ENCODE measurements at places on chromosomes 3 and 15. TPM values are rescaled to one million over a fixed set of nuclear protein-coding genes. Genes with fewer than 3 reads are reported as not detected.
A peak's percentile ranks its signal among the peaks of the same experiment; 100 is the strongest.

DNA sequence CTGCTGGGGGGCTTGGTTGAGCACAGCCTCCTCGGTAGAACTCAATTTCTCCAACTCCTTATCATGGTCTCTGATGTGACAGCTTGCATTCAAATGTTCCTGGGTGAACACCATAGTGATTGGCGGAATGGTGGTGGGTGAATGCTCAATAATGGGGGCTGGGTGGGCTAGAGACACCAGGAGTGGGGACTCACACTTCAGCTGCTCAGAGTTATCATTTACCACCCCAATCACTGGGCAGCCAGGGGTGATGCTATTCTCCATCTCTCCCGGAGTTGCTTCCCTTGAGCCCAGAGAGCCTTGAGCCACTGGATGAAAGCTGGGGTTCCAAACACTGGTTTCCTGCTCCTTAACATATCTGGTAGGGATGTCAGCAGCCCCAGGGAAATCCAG, 88.7 kb downstream of the DHX30 start:
- H3K4me3 ChIP-seq = no peak overlapping the region
- no peak for DNase-seq
- no peaks in the 10 kb centered on the region for H3K36me3 ChIP-seq
- no peaks in the 10 kb centered on the region for H3K27me3 ChIP-seq
- H3K27ac ChIP-seq = peak overlapping the region; percentile 5

DNA sequence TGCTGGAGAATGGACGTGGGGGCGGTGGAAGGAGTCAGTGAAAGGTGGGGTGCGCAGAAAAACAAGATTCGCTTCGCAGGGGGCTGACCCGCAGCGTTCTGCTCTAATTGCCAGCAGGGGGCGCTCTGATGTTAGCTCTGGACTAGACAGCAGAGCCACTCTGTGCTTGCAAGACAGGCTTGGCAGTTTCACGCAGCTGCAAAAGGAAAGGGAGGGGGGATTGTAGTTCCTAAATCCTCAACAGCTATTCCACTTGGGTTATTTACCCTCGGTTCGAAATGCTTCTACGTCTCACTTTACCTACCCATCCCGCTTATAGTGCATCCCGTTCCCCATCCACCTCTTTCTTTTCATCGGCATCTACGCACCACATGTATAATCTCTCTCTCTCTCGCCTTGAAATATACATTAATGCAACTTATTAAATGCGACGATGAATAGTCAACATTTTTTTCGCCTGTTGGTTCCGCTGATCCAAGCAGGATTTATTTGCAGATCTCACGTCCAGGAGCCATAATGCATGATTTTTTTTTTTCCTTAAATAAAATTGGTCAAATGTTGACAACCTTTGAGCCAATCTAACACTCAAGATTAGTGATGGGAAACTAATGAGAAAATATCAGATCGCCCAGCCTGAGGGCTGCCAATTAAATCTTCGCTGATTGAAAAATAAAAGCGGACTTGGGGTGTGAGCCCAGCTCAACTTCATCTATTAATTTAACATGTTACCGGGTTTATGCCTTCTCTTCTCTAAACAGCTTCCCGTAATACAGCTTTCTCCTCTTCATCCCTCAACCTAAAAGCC, 216.4 kb downstream of the MEIS2 start:
- DNase-seq = peak; percentile 92
- peaks cover 3% of the 10 kb centered on the region for H3K4me1 ChIP-seq
- peak overlapping the region; percentile 73 for H3K27ac ChIP-seq
- H3K36me3 ChIP-seq = no peaks in the 10 kb centered on the region
- no peaks in the 10 kb centered on the region for H3K27me3 ChIP-seq

- H3K4me1 ChIP-seq = no peaks in the 10 kb centered on the region
- no peaks in the 10 kb centered on the region for H3K27me3 ChIP-seq
- no peaks in the 10 kb centered on the region for H3K36me3 ChIP-seq
- DNase-seq = no peak
- H3K4me3 ChIP-seq = no peak overlapping the region
Measured at GRCh38 chr3:123650101-123650500, 65.2 kb upstream of the HACD2 start.

DNA sequence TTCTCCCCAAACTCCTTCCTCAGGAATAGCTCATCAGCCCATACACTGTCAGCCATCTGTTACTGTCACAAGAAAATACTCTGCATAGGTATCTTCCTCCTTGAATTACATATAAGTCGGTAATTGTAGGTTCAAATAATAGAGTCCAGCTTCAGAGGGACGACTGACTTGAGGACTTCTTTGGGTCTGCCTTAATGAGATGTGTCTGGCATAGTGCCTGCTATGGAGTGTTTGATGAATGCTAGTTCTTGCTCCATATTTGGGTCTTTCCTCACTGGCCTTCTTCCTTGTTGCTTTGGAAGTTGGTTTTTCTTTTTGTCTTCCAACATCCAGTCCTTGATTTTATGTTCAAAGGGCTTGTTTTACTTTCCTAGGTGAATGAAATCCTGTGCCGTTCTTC, 66.4 kb upstream of the ACKR4 start:
- no peak overlapping the region for H3K4me3 ChIP-seq
- no peak for DNase-seq
- no peaks in the 10 kb centered on the region for H3K4me1 ChIP-seq
- no peaks in the 10 kb centered on the region for H3K27me3 ChIP-seq
- H3K36me3 ChIP-seq = no peaks in the 10 kb centered on the region

DNA sequence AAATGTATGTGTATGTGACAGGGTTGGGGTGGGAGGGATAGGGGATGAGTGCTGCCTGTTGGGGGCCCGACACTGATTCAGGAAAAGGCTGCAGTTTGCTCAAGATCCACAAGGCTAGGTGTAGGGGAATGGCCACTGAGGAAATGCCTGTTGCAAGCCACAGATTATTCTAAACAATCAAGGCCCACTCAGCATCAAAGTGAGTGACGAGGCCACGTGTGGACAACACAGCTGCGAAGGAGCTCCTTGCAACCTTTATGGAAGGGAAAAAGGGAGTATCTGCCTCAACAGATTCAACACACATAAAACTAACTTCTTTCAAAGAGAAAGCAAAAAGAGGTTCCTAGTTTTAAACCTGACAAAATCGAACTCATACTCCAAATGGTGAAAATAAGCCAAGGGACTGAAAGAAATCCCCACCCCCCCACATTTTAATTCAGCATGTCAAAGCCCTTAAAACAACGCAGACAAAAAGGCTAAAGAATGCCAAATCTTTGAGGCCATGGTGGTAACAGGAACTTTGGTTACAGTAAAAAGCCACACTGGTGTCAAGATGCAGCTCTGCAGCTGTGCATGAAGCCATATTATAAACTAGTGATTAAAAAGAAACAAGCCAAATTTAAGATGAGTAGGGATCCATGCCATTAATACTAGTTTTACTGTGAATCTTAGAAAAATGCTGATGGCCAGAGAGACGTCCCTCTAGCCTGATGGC, 3.6 kb downstream of the POLG start:
- peaks cover 18% of the 10 kb centered on the region for H3K36me3 ChIP-seq
- H3K27me3 ChIP-seq = no peaks in the 10 kb centered on the region
- no peak overlapping the region for H3K4me3 ChIP-seq
- no peak for DNase-seq
- H3K4me1 ChIP-seq = peaks cover 10% of the 10 kb centered on the region
- H3K27ac ChIP-seq = no peak overlapping the region

DNA sequence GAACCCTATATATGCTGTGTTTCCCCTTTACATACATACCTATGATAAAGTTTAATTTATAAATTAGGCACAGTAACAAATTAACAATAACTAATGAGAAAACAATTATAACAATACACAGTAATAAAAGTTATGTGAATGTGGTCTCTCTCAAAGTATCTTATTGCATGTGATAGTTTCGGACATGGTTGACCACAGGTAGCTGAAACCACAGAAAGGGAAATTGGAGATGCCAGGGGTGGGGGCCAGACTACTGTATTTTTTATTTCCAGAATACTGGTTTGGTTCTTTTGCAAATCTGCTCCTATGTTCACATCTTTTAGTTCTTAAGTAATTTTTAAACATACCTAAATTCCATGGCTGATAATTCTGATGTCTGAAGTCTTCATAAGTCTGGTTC, 40.7 kb downstream of the PTH1R start:
- no peaks in the 10 kb centered on the region for H3K27me3 ChIP-seq
- no peaks in the 10 kb centered on the region for H3K4me1 ChIP-seq
- H3K36me3 ChIP-seq = peaks cover 23% of the 10 kb centered on the region
- no peak for DNase-seq
- H3K4me3 ChIP-seq = no peak overlapping the region

CYP8B1 gene
- not detected for total RNA-seq

VEPH1 gene
- 3.4 TPM for total RNA-seq

Data from prostate gland (tissue), 2 donors.